ENCODE measurements at places on chromosomes 2 and 18.

DNA sequence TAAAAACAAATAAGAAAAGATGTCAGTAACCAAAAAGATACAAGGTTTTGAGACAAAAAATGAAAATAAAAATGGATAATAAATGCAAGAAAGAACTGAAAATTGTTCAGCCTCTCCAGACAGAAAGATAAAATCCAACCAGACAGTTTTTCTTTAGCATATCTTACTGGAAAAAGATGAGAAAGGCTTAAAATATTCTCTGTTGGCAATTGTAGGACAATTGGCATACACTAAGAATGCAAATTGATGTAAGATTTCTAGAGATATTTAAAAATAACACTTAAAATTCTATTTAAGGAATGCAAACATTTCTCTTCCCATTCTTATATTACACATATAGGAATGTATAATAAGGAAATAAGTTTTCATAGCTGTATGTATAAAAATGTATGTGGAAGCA is 590.6 kb downstream of the DSC3 start:
- DNase-seq, result no peak

DNA sequence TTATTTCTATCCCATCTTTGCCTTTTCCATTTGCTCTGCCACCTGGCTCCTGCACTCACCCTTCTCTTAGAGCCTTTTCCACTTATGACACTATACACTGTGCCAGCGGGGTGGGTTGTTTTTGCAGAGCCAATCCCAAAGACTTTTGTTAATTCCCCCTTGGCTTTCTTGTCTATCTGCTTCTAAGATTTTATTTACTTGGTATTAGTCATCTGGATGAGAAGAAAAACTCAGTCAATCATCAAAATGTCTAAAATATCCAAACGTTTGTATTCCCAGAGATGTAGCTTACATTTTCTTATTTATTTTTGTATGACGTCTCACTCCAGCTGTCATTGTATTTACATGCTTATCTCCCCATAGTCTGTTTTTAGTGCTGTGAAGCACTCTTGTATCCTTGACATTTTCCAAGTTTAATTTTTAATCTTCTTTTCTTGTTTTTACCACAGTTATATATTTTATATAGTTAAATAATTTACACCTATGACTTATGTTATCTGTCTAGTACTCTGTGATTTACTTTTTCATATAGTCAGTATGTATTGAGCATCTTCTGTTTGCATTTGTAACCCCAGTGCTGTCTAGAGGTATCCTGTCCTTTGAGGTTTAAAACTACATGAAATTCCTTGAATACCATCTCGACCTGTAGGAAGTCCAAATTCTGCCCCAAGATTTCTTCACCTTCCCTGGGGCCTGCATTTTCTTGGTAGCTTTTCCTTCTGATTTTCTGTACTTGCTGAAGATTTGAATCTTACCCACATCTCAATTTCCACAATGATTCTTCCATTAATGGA is 55.1 kb downstream of the COL4A3 start:
- DNase-seq, result no peak

- peak; percentile 46 for DNase-seq
These were observed 49.3 kb downstream of the GREB1 start for GRCh38 chr2:11582862-11583752.

DNA sequence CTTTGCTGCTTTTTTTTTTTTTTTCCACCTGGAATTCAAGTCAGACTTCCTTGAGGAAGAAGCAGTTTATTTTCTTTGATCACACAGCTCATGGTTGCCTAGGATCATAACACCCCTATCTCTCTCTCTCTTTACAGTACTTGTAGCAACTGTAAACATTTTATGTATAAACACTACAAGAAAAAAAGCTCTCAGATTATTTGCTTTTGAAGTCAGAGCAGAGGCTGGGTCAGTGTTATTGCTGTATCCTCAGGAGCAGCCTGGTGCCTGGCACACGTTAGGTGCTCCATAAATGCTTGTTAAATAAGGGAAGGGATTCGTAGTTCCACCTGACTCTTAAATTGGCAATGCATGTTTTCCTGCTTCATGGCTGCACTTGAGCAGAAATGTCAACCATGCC is 221.2 kb downstream of the TGIF1 start:
- no peak for DNase-seq

Measured in NCI-H2081 treated with DMSO at 0.1 percent for 48 hours (cell line).